Fibroblast of upper back skin (primary cell): ENCODE measurements at places on chromosomes 7 and 10.

DNA sequence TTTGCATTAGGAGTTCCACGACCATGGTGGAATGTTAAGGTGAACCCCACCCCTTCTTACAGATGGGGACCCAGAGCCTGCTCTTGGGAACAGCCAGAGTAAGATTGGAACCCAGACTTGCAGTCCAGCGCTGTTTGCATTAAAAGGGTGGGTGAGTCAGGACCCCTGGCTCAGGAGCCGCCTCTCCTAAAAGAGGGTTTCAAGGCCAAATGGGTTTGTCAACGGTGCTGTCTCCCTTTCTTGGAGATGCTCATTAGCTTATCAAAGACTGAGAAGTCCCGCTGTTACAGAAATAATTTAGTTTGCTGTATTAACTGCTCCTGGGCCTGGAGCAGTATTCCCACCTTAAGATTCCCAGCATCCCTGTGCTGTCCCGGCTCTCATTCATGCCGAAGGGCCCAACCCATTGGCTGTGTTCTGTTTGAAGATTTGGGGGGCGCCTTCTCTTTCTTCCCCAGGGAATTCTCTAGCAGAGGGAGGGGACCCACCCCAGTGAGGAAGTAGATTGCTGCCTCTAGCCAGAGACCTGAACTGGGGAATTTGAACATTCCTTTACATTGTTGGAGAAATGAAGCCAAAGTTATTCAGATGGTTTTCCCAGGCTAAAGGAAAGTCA, 1.8 kb downstream of the MARVELD1 start:
- DNase-seq, result no peak

- DNase-seq, result peak; percentile 20
Measured at GRCh38 chr10:43204943-43205671, 61.8 kb downstream of the RASGEF1A start.

- DNase-seq, result no peak
Measured at GRCh38 chr7:140537750-140538482, 58.6 kb upstream of the MKRN1 start.

DNA sequence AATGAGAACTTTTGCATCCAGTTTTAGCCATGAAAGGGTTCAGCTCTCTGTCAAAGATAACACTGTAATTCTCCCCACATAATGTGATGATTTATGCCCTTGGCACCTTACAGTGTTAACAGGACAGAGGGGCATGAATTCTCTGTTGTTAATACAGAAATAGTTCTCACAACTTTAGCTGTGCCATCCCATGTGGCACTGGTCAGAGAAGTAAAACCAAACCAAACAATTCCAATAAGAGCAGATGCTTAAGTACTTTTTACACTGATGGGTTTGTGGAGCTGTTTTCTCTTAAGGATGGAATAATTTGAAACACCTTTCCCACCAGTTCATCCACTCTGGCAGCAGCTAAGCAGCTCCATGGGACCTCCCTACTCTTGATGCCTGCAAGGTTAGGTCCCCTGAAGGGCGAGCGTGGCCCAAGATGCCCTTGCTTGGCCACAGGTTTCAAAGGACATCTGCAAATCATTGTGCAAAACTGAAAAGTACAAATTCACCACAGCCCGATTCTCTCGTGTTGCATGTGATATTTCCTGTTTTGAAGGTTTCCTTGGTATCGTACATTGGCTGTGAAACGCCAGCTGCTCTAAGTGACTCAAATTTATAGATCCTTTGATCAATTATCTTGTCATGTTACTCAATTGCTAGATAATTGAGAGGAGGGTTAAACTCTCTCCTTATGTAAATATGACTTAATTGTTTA, 82.5 kb upstream of the CREB5 start:
- peak; percentile 29 for DNase-seq

DNA sequence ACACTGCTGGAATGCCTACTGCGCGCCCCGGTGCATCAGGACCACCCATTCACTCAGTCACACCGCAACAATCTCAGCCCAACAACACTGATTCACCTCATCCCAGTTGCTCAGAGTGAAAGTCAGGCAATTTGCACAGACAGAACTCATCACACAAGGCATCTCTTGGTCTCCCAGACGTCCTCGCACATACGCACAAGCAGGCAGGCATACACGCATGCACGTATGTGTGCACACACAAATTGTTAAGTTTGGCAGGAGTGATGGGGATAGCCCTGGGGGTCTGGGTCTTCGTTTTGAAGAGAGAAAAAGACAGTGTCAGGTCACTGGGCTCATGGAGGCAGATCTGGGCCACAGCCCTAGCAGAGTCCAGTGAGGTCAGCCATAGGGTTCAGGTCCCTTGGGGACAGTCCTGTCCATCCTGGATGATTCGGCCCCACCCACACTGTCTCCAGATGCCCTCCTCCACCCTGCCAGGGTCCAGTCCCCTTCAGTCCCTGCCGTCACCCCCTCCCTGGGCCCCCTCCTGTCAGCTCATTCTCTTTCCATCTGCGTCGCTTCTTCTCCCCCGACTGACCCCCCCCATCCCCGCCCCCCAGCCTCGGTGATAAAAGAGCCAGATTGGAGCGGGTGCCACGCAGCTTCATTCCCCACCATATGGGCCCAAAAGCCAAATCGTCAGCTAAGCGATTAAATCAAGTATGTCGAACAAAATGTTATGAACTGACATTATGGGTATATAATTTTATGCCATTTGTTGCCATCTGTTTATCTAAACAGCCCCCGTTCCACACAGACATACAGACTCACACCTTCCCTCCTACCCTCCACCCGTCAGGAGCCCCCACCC, 48.5 kb upstream of the SLF2 start:
- DNase-seq, result no peak

- DNase-seq, result no peak
Measured at GRCh38 chr7:63918986-63919385, 79.7 kb upstream of the ZNF722 start.

DNA sequence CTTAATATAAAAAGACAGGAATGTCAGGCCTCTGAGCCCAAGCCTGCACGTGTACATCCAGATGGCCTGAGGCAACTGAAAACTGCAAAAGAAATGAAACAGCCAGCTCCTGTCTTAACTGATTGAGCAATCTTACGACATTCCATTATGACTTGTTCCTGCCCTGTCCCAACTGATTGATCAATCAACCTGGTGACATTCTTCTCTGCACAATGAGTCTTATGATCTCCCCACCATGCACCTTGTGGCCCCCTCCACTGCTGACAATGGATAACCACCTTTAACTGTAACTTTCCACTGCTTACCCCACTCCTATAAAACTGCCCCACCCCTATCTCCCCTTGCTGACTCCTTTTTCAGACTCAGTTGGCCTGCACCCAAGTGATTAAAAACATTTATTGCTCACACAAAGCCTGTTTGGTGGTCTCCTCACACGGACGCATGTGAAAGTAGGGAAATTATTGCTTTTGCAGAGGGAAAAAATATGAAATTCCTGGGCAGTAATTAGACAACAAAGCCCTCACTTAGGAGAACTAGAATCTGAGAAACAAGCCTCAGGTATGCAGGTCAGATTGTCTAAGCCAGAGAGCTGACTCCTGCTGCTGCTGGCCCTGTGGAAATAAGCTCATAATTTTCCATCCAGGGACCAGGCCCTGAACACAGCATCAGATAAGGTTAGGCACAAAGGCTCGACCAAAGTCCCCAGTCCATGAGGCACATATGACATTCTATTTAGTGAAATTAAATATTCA, 5.3 kb downstream of the CYP3A7 start:
- DNase-seq, result no peak

DNA sequence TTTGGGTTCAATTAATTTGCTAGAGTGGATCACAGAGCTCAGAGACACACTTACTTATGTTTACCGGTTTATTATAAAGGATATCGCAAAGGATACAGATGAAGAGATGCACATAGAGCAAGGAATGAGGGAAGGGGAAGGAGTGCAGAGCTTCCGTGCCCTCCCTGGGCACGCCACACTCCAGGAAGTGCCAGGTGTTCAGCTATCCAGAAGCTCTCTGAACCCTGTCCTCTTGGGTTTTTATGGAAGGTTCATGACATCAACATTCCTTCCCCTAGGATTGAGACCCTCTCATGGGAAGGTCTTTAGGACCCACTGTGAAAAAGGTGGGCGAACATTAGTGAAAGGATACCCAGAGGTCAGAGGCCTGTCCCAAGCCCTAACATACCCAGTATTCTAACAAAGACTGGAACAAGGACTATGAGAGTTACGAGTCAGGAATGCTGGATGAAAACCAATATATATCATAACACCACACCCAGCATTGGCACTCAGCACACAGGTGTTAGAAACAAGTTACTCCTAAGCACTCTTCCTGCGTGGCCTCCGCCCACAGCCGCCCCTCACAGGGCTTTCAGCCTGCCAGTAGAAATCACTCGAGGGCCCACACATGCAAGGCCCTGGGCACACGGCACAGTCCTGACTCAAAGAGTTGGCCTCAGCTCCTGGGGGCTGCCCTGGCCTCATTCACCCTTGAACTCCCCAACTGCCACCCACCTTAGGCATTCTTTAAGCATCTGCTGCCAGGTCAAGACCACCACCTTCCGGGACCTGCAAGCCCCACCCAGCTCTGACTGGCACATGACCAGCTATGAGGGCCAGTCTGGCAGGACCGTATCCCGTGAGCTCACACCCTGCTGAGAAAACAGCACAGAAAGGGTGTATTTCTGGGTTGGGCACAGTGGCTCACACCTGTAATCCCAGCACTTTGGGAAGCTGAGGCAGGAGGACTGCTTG, 5.6 kb upstream of the AIFM2 start:
- no peak for DNase-seq

DNA sequence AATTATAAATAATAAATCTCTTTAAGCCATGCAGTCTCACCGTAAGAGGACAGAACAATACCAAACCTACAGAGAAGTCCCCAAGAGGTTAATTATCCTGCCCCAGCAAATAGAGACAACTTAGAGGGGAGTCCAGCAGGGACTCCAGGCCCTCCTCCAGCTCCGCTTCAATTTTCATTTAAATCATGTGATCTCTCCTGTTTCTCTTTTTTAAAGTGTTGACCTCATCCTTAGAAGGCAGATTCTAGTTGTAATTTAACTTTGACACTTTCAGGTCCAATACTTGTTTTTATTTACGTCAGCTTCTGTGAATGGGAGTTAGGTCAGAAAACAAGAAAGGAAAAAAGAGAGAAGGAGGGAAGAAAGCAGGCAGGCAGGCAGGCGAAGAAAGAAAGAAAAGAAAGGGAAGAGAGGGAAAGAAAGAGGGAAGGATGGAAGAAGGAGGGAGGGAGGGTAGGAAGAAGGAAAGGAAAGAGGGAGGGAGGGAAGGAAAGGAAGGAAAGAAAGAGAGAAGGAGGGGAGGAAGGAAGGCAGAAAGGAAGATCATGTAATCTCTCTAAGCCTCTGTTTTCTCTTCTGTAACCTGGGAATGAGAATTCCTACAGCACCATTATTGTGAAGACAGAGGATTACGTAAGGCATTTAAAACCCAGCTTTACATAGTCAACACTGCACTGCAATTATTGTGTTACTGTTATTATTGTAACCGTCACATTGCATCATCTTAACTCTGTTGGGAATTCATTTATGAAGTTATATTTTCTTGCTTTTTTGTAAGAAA, 227.7 kb downstream of the SKIDA1 start:
- DNase-seq, result no peak

GRCh38 chr10:60816628-60817397, 38.5 kb downstream of the CDK1 start:
- DNase-seq, result peak; percentile 91
